NCI-H1436 (cell line): ENCODE measurements at places on chromosomes 4 and X.

DNA sequence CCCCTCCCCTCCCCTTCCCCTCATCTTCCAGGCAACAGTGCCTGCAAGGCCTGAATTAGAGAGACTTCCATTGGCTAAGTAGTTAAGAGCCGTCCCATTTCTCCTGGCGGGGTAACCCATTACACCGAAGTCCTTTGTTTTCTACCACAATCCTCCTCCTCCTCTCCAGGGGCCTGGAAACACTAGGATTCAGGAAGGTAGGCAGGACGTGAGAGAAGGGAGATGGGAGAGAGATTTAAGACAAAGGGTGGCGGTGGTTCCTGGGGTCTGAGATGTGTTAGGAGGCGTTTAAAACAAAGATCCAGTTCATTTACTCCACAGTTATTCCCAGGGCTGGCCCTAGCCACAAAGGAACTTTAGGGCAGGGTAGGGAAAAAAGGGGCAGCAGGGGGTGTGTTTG is 28.0 kb downstream of the NYX start:
- no peak for DNase-seq

DNA sequence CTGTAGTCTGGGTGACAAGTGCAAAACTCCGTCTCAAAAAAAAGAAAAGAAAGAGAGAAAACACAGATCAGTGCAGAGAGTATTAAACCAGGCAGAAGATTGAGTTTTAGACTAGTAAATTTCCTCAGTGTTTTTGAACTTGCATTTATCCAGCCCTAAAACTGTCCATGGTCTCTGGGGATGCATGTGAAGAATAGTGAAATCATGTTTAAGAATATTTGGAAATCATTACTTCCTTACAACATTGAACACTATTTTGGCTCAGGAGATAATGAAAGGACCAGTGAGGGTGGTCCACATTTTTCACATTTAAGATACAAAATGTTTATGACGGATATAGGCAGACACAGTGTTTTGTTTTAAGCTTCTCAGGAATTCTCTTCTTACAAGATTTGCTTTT is 195.8 kb upstream of the RASGEF1B start:
- no peak for DNase-seq

DNA sequence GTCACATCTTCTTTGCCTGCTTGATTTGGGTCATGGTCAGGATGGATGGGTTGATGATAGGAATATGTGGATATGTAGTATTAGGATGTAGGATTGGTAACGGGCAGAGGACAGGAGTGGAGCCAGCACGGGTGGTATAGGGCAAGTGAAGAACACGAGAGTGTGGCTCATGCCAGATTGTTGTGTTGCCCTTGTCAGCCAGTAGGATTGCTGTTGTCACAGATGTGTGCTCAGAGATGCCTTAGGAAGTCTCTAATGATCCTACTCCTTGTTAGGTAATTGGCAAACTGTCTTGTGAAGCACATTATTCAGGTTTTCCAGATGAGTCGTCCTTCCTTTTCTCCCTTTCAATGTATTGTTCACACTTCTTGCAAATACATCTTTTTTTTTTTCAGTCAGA is 5.5 kb downstream of the ATP10D start:
- DNase-seq: no peak

GRCh38 chr4:17246656-17247055 is 265.2 kb downstream of the QDPR start:
- DNase-seq: no peak

GRCh38 chrX:20189171-20189570 is 47.5 kb upstream of the EIF1AX start:
- DNase-seq: no peak

- no peak for DNase-seq
Measured at GRCh38 chrX:40171513-40172400, 74.0 kb upstream of the BCOR start.

DNA sequence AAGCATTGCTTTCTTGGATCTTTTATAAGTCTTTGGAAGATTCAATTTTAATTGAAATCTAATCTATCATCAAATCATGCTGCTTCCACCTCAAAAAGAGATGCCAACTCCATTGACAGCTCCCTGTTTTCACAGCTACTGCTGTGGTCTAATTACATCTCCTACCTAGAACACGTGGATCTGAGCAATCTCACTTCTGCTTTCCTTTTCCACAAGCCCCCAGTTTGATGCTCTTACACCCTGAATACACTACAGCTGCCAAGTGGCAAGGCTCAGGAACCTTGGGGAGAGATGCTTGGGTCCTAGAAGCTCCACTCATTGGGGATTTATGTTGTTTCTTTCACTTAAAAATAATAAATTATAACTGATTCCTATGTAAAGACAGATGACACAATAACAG is 172.0 kb downstream of the CFAP299 start:
- DNase-seq: no peak

DNA sequence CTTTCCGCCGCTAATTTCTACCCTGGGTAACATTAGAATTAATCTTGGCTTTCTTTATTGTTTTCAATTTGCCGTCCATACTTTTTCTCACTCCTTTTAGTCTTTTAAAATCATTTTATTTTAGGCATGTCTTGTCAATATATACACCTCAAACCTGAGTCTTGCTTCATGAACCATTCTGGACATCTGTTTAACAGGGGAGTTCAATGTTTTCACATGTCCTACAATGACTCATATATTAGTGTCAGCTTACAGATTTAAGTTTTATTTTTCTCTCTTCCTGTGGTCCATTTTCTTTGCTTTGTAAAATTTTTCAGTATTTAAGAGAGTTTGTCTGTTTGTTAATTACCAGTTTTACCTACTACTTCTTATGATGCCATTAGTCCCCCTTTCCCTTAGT is 89.5 kb downstream of the LCORL start:
- DNase-seq: no peak

- DNase-seq: no peak
Measured at GRCh38 chr4:76199664-76200211, 13.9 kb downstream of the SCARB2 start.

- no peak for DNase-seq
Measured at GRCh38 chr4:1797298-1797860, 4.3 kb downstream of the FGFR3 start.

GRCh38 chr4:123327846-123328429 is 68.7 kb upstream of the SPRY1 start:
- no peak for DNase-seq

- DNase-seq: no peak
Measured at GRCh38 chr4:87420276-87420830, 2.0 kb upstream of the NUDT9 start.

DNA sequence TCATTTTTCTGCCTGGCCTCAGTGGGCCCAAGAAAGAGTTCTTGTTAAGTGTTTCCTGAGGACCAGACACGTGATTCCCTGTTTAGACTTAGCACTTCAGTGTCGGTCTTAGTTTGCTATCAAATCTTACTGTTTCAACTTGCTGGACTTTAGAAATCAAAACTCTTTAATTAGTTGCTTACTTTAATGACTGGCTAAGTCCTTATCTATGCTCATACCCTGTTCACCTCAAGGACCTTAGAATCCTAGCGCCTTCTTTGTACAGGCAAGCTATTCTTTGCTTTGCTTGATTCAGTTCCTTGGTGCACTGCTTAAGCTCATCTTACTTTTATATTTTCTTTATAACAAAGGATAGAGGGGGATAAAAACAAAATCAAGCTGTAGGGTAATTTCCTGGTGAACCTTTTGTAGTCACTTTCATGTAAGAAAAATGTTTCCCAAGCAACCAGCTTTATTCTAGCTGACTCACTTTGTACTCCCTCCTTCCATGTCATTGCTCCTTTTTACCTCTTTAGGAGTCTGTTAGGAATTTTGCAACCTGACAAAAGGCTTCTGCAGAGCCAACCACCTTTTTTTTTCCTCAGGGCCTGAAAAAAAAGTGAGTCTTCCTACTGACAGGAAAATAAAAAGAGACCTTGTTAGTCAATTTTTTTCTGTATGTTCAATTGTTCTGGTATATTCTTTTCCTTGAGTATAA is 14.7 kb downstream of the WDR44 start:
- no peak for DNase-seq

- no peak for DNase-seq
Measured at GRCh38 chr4:39170301-39170700, 12.0 kb upstream of the WDR19 start.

DNA sequence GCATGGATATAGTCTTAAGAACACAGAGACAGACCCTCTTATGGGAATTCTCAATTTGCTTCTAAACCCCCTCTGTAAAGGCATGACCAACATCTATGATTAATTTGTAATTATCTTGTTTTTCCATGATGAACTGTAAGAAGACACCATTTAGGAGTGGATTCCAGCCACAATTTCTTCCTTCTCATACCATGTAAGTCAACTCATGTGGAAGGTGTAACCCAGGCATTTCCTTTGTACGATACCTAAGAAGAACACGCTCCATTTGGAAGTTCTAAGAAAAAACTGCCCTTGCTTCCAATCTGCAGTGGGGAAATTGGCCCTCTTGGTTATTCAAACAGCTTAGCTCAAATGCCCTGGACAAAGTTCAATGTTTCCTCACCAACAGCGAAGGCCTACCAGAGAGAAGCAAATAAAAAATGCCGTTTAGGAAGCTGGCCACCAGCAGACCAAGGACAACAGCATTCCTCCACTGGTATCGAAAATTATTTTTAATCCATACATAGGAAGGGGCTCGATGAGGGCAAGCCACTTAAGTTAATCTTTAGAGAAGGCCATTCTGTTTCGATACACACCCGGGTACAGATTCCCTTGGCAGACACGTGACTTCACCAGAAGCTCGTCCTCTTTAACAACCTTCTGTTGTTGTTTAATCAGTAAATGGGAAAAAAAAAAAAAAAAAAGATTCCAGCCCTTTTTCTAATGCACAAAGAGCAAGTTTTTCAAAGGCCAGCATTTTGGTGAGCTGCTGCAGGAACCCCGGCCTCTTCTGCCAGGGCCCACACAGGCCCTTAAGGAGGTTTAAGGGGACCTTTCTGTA is 2.6 kb downstream of the DHRSX start:
- DNase-seq: no peak

- peak; percentile 15 for DNase-seq
Measured at GRCh38 chr4:20538905-20539304, 161.4 kb upstream of the PACRGL start.

DNA sequence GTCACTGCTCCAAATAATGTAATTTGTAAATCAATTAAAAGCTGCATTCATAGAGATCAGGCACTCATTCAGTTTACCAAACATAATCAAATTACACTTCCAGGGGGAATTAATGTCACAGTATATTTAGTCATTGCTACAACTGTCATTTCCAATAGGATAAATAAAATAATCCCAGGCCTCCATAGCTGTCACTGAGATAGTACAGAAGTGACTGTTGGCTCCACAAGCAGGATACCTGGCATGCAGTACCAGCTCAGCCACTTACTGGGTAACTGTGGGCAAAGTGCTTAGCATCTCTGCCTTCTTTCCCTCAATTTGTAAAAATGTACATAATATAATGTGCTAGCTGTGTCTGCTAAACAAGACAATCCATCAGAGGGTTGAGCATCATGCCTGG is 128.1 kb downstream of the CAMK2D start:
- peak; percentile 45 for DNase-seq

DNA sequence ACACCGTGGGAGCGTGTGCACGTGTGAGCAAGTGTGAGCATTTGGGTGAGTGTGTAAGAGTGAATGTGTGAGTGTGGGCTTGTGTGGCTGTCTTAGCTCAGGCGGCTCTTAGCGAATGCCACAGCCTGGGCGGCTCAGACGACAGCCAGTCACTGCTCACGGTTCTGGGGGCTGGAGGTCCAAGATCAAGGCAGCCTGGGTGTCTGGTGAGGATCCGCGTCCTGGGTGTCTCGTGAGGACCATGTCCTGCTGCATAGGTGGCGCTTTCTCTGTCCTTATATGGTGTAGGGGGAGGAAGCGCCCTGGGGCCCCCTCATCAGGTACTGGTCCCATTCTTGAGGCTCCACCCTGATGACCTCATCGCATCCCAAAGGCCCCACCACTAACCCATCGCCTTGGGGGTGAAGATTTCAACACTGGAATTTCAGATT is 4.5 kb downstream of the DOK7 start:
- no peak for DNase-seq

DNA sequence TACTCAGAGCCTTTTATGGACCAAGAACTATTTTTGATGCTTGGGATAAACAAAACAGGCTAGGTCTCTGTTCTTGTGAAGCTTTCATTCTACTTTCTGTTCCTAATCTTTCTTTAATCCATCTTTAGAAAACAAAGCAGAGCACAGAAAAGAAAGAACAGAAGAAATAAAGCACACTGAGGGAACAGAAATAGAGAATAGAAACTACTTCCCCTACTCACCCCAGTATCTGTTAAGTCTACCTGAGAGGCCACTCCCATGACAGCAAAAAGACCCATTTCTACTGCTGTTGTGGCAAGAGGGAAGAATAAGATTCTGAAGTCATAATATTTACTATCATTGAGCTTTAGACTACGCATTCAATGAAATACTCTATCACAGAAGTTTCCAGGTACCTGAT is 9.2 kb downstream of the RFC1 start:
- DNase-seq: no peak

GRCh38 chr4:110034026-110034393 is 121.3 kb downstream of the EGF start:
- DNase-seq: no peak

- no peak for DNase-seq
Measured at GRCh38 chr4:139641218-139641617, 24.4 kb upstream of the MGST2 start.

GRCh38 chr4:158649111-158649680 is 22.5 kb downstream of the C4orf46 start:
- no peak for DNase-seq

DNA sequence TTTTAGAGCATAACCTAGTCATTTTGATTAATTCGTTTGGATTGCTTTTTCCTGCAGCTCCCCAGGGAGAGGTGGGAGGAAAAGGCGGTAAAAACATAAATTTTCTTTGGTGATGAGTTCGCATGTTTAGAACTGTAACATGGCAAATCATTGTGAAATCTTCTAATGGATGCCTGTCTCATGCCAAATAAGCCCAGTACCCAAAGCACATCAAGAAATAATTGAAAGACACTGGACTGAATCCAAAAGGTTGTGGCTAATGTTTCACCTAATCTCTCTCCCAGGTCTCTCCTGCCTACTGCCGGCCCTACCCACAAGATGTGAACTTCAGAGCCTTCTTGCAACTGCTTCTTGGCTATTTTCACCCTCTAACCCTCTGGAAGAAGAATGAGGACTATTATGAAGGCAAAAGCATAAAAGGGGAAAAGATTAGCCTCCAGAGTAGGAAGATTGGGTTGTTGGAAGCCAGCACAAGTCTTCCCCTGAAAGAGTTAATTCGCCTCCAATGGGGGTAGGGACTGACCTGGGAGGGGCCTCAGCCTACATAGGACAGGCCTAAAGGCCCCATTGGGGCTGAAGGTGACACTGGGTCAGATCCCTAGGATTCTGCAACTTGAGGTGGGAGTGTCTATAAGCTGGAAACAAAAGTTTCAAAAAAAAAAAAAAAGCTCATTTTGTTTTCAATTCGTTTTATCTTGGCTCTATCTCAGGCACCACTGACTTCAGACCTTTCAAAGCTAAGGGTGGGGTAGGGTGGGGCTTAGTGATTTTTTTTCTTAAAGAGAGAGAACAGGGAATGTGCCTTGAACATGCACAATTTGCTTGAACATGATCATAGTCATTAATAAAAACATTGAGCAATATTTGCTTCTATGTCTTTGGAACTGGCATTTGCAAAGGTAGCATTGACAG is 278.6 kb upstream of the KLF3 start:
- no peak for DNase-seq
